PC-3 (cell line): ENCODE measurements at places on chromosomes 7 and 10. TPM values are rescaled to one million over a fixed set of nuclear protein-coding genes. Genes with fewer than 3 reads are reported as not detected.

GRCh38 chr10:78351283-78351682, 317.6 kb downstream of the RPS24 start:
- no peak overlapping the region for H3K27ac ChIP-seq
- peaks cover 86% of the 10 kb centered on the region for H3K27me3 ChIP-seq
- no peaks in the 10 kb centered on the region for H3K4me1 ChIP-seq
- DNase-seq: no peak

Gene ANKRD61
- total RNA-seq: 0.23 and 0.26 TPM in 2 replicates

Gene ELFN1
- 0.69 and 0.75 TPM in 2 replicates for total RNA-seq

GRCh38 chr7:47956220-47956619, 8.0 kb upstream of the PKD1L1 start:
- H3K4me3 ChIP-seq: no peak overlapping the region
- H3K4me1 ChIP-seq: peaks cover 12% of the 10 kb centered on the region
- no peaks in the 10 kb centered on the region for H3K27me3 ChIP-seq

- H3K4me1 ChIP-seq: 0 out of 2 replicates have a peak, but pooled peaks cover 2% of the 10 kb centered on the region
- H3K27ac ChIP-seq: no peak overlapping the region
- no peak for DNase-seq
- H3K36me3 ChIP-seq: no peaks in the 10 kb centered on the region
- H3K4me3 ChIP-seq: no peak overlapping the region
Observed at GRCh38 chr10:15140698-15141097, 27.8 kb downstream of the NMT2 start.

Gene CHAT
- not detected in 2 replicates for total RNA-seq

- no peak overlapping the region for H3K27ac ChIP-seq
- H3K4me1 ChIP-seq: no peaks in the 10 kb centered on the region
- no peak overlapping the region for H3K4me3 ChIP-seq
- H3K36me3 ChIP-seq: no peaks in the 10 kb centered on the region
- no peaks in the 10 kb centered on the region for H3K27me3 ChIP-seq
Observed at GRCh38 chr10:37623506-37623905, 233.9 kb downstream of the ZNF248 start.

DNA sequence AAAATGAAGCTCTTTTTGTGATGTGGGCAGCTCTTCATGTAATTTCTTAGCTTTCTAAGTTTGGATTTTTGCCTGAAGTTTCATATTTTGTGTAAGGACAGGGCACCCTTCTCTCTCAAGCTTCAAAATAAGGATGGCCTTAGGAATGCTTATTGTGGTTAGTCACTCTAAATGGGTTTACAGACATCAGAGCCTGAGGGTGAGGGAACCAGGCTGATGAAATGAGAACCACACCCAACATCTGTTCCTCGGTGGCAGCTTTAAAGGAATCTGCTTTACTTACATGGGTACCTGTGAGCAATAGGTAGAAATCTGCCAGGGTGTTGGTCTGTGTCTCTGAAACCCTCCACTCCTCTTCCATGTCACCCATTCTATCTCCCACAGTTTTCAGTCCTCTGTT, 174.3 kb downstream of the EMX2 start:
- H3K4me1 ChIP-seq: no peaks in the 10 kb centered on the region
- peaks cover 33% of the 10 kb centered on the region for H3K27me3 ChIP-seq
- no peak overlapping the region for H3K27ac ChIP-seq
- H3K4me3 ChIP-seq: no peak overlapping the region
- no peak for DNase-seq

DNA sequence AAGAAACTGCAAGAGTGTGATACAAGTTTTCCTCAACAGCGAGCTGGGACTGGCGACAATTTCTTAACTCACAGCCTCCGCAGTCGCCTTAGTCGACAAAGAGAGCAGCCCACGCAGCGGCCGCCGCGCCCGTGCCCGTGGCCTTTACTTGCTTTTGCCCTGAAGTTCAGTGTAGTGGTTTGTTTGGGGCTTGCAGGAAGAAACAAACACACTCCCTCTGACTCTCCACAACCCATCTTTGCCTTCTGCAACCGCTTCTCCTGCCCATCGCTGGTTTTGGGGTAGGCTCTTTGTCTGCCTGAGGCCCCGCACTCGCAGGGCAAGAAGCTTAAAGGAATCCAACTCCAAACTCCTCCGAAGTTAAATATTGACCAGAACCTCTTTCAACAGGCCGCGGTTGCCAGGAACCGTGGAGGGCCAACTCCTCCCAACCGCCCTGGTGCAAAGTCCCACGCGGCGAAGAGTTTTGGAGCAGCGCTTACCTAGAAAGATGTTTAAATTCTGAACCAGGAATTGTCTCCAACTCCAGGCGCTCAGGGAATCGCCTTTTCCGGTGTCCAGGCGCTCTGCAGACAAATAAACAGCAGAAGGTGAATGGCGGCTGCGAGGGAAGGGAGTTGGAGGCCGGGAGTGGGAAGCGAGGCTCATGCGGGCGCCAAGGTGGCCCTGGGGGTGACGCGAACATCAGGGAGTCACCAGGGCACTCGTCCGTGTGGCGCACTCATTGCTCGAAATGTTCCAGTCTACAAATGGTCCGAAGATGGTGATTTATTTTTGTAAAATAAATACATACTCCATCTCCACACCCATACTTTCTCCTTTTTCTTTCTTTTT, 8.3 kb downstream of the HOXA4 start:
- peak overlapping the region; percentile 45 for H3K4me3 ChIP-seq
- no peak for DNase-seq
- H3K36me3 ChIP-seq: no peaks in the 10 kb centered on the region; the same call in 1 of the 2 replicates
- H3K4me1 ChIP-seq: no peaks in the 10 kb centered on the region
- H3K27me3 ChIP-seq: no peaks in the 10 kb centered on the region
- H3K27ac ChIP-seq: no peak overlapping the region

Gene ST8SIA6
- not detected in 2 replicates for total RNA-seq

DNA sequence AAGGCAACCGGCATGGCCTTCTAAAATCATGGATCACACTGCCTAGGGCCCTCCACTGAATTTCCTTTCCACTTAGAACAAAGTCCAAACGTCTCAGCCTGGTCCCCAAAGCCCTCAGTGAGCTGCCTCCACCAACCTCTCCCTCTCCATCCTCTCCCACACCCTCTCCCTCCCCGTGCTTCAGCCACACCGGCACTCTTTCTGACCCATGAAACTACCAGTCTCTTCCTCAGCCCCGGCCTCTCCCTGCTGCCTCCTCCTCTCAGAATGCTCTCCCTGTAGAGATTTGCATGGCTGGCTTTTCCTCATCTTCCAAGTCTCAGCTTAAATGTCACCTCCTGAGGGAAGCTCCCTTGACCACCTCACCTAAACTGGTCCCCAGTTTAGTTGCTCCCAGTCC, 219.0 kb upstream of the ZMIZ1 start:
- H3K4me3 ChIP-seq: no peak overlapping the region
- no peaks in the 10 kb centered on the region for H3K4me1 ChIP-seq
- H3K27ac ChIP-seq: no peak overlapping the region
- DNase-seq: no peak

DNA sequence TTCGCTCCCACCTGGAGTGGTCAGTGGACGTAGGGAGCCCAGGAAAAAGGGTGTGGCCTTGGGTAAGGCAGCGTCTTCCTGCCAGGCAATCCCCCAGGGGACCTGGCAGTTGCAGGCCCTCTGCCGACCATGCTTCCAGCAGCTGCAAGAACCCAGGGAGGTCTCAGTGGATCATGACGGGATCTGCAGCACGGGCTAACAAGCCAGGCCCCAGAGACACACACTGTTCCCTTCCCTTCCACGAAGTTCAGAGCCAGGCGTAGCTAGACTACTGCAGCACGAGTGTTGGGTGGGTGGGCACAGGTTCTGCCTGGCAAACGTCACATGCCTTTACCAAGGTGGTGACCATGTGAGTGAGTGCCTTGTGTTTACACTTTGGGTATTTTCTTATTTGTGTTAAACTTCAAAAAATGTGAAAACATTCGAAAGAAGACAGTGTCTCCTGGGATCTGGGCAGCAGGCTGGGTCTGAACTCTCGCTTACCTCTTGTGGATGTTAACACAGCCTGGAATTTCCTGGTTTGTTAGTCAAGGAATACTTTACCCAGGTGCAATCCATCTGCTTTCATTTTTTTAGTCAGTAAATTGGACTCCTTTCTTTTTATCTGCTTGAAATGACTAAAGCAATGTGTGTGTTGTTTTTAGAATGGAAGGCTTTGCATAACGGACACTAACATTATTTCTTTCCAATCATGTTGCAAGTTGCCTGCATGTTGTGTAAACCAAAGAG, 48.2 kb upstream of the VIPR2 start:
- no peaks in the 10 kb centered on the region for H3K4me1 ChIP-seq
- H3K36me3 ChIP-seq: no peaks in the 10 kb centered on the region
- peaks cover 48% of the 10 kb centered on the region for H3K27me3 ChIP-seq
- H3K4me3 ChIP-seq: no peak overlapping the region
